ENCODE measurements at places on chromosomes 4 and X. TPM values are rescaled to one million over a fixed set of nuclear protein-coding genes. Genes with fewer than 3 reads are reported as not detected.

Gene ARR3
- total RNA-seq = not detected

Gene SLIT2
- total RNA-seq = 0.07 TPM

Gene KLB
- 0.18 TPM for total RNA-seq

Gene USP17L18
- total RNA-seq = not detected

Gene ADAM29
- total RNA-seq = not detected

Gene ODAPH
- total RNA-seq = not detected

Gene RAB41
- total RNA-seq = not detected

Gene TENM3
- total RNA-seq = 1.4 TPM

Gene GAGE2A
- total RNA-seq = not detected

Gene MAGEC3
- not detected for total RNA-seq

Gene HTR2C
- total RNA-seq = not detected

Gene CT83
- not detected for total RNA-seq

Gene PABPC5
- not detected for total RNA-seq

Gene RASGEF1B
- total RNA-seq = 0.25 TPM

Gene ETDB
- not detected for total RNA-seq

Gene TRIM2
- total RNA-seq = 0.73 TPM

Gene P2RY8
- total RNA-seq = 0.02 TPM

Gene ASB12
- total RNA-seq = not detected

Gene THOC2
- total RNA-seq = 32.4 TPM

Gene KCNIP4
- not detected for total RNA-seq

Gene DCHS2
- total RNA-seq = not detected

Gene SH3D19
- 23.5 TPM for total RNA-seq

Gene GPC3
- total RNA-seq = not detected

Gene LRRC66
- total RNA-seq = 0.06 TPM

Gene USP17L10
- not detected for total RNA-seq

All from A549 treated with RU486 at 1 μM for 4 hours (cell line).